ENCODE measurements at places on chromosomes 4 and X.

- no peak for DNase-seq
These were observed 1087.1 kb downstream of the C4orf33 start for GRCh38 chr4:130183096-130183495.

DNA sequence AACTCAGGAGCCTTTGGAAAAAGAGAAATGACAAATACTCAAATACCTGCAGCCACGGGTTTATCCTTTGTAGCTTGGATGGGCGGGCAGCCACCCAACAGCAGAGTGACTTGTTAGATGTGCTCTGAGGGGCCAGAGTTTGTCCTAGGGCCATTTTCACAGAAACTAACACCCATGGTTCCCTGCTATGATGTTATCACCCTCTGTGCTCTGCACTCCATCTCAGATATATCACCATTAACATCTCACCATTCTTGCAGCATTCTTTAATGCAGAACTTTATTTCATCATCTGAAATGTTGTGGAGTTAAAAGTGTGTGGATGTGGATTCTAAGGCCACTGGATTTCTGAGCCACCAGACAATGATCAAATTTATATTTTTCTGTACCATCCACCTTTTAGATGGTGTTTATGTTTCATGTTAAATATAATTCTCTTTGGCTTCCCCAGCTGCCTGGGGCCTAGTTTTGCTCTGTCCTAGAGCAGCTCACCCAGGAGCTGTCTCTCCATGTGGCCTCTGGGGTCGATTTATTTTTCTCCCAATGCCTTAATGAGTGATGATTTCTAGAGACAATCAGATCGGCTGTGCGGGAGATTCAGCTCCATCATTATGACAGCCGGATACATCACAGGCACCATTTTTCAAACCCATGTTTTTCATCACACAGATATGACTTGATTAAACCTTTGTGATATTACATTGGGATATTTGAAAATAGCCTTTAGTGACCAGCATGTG, 380.8 kb downstream of the BCOR start:
- no peak for DNase-seq

GRCh38 chr4:41260116-41260733, 3.5 kb downstream of the UCHL1 start:
- no peak for DNase-seq

DNA sequence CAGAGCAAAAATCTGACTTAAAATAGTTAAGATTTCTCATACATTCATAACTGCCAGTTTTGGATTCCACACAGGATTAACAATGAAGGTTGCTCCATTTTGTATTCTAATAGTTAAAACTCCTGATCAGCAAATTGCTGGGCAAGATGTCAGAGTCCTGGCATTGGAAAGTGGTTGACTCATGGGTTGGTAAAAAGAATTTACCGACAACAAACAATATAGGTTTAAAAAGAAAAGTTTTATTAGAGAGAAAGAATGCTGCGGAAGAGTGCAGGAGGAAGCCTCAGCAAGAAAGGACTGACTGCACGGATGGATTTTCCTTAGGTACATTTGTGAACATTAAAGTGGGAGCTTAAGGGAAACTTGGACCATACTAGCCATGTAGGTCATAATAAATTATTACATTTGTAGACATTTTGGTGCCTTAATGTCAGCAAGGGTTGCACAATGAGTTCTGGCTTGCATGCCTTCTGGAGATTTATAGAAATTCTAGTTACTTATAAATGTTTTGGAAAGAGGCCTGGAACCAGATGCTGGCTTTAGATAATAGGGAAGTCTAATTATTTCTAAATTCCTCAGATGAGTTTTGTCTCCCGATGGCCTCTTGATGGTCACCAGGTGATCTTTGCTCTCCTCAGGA, 25.4 kb upstream of the IL2 start:
- DNase-seq, result no peak

- no peak for DNase-seq
These were observed 186.7 kb upstream of the VEGFC start for GRCh38 chr4:176979416-176979815.

DNA sequence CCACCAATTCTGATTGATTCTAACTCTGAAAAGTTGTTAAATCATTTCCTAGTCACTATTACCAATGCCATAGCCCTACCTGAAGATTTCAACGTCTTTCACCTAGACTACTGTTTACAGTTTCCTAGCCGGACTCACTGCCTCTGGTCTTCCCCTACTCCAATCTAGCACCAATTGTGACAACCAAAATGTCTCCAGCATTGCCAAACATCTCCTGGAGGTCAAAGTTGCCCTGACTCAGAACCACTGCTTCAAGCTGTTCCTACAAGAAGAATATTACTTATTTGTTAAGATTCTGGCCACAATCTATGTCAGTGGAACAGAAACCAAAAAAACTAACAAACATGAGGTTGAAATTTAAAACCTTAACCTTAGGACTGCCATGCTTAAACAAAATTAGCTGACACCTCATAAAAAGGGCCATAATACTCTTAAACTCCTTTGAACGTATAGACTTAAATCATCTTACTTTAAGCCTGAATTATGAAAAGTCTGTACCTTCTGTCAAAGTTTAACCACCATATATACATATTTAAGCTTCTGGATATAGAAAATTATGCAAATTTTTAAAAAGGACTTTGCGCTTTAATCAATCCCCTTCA, 2.1 kb downstream of the PDS5A start:
- DNase-seq, result no peak

- no peak for DNase-seq
These were observed 139.3 kb upstream of the MXRA5 start for GRCh38 chrX:3485727-3486126.

DNA sequence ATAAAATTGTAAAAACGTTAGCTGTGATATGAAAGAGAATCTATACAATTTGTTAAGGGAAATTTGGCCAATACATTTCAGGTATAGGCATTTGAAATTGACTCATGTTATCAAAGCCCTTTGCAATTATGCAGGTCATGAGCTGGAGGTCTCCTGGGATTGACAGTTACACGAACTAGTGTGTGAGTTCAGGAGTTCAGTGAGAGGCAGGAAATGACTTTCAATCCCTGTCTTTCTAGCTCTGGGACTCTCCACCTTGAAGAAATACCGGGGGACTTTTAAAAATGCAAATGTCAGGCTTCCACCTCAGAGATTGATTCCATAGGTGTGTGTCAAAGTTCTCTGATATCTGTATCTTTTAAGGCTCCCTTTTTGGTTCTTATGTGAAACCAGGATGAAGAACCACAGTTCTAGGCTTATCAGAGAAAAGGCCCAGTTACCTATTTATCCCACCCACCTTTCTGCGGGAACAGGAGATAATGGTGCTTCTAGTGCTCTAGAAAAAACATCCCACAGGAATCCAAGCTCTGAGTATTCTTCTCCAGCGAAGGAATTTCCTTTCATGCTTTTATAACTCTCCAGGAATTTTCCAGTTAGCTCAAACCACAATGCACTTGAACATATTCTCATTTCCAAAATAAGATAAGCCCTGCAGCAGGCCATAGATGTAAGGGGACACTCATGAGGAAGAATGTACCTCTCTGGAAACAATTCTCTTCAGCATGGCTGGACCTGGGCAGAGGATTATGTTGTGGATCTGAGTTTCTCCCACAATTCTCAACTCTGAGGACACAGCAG, 501.0 kb downstream of the IDS start:
- no peak for DNase-seq

DNA sequence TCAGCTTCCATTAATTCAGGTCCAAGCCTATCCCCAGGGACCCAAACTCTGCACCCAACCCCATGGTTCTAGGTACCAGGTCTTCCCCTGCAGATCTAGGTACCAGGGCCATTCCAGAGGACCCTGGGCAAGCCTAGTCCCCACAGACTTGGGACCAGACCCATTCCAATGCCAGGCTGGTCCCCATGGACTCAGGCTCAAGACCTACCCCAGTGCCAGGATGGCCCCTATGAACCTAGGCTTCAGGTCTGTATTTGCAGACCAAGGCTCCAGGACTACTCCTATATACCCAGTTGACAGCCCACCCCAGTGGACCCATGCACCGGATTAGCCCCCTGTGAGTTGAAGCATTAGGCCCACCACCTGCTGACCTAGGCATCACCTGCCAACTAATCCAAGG, 8.9 kb downstream of the MTHFD2L start:
- no peak for DNase-seq

- no peak for DNase-seq
These were observed 83.7 kb upstream of the ETNPPL start for GRCh38 chr4:108846568-108846967.

DNA sequence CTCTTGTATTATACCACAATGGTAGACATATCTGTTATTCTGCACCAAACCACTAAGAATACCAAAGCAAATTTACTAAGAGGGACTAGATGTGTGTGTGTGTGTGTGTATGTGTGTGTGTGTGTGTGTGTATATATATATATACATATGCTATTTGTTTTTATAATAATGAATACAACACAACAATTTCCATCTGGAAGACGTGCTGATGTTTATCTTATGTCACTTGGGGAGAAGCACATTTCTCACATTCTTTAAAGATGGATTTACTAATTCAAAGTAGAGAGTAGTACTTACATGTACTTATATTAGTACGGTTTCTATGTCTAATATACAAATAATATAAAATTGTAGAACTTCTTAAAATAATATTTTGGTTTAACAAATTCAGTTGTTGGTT, 52.0 kb downstream of the EDNRA start:
- no peak for DNase-seq

GRCh38 chrX:65997978-65998717, 41.7 kb downstream of the VSIG4 start:
- no peak for DNase-seq

GRCh38 chrX:96027407-96027806, 657.2 kb upstream of the DIAPH2 start:
- DNase-seq, result no peak
